ENCODE measurements at places on chromosomes 7 and 10.
A peak's percentile ranks its signal among the peaks of the same experiment; 100 is the strongest.

GRCh38 chr10:128662520-128662919, 536.3 kb upstream of the MKI67 start:
- no peak for DNase-seq

- DNase-seq = no peak
These were observed 94.9 kb downstream of the AKR1D1 start for GRCh38 chr7:138170959-138171703.

DNA sequence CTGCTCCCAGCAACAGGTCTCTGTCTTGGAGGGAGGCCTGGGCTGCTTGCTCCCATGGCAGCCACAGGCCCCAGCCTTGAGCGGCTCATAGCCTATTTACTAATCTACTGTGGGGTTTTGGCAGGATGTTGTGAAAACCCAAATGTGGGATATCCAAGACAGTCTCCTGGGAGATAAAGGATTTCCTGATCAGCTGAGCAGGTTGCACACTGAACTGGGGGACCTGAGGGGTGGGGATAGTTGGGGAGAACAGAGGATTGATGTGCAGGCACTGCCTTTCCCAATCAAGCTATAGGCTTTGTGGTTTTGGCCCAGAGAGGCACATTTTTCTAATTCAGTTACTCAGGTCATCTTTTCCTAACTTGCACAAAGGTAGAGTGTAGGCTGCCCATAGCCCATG, 92.6 kb downstream of the SH2D4B start:
- no peak for DNase-seq

DNA sequence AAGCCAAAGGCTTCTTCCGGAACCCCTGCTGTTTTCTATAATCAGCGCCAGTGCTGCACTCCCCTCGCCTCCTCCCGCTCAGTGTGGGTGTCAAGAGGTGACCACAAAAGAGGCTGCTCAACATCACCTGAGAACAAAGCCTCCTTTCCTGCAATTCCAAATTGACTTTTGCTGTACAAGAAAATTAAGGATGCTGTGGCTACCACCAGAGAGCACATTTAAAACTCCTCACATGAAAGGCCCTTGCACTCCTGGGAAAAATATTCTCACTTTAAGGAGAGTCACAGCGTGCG, 96.4 kb downstream of the HIPK2 start:
- no peak for DNase-seq

DNA sequence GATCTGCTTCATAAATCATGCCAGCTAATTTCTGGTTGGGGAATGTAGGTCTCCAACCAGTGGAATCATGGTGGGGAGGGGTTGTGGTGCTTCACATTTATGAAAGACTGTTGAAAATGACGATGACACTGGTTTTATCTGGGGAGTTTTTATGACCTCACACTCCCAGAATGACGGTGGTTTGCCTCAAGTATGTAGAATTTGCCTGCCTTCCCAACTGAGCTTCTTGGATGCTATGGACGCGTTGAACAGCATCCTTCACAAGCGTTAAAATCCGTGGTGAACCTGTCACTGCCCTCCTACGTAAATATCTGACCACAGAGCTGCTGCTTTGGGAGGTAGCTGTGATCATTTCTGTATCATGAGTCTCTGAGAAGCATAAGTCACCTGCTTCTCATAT, 3.3 kb downstream of the INSYN2A start:
- DNase-seq = peak; percentile 34

GRCh38 chr7:117715784-117716445, 157.3 kb downstream of the CTTNBP2 start:
- peak; percentile 63 for DNase-seq

- peak; percentile 75 for DNase-seq
These were observed 23.9 kb downstream of the HECTD2 start for GRCh38 chr10:91434041-91434440.

DNA sequence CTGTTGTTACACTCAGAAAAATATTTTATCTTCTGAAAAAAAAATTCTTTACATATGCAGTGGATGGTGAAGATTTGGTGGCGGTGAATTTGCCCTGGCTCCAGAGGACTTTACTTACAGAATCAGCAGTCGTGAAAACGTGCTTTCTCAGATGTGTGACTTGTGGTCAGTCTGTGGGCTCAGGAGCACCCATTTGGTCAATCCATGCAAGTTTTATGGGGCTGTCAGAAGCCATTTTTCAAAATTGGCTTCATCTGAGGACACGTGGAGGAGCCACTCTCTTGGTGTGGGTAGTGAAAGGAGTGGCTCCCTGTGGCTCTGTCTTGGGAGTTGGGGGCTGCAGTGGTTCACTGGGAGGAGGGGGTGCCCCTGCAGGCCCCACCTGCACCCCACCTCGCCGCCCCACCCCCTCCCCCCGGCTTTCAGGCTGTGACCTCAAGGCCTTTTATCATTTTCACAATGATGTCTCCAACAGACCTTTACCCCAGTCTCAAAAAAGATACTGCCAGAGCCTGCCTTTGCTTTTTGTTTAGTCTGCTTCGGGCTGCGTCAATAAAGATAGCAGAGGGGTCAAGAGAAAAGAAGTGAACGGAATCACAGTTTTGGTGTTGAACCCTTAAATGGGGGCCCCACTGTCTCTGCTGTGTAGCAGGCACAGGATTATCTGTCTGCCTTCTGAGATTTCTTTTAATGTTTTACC, 137.4 kb downstream of the MGMT start:
- no peak for DNase-seq

DNA sequence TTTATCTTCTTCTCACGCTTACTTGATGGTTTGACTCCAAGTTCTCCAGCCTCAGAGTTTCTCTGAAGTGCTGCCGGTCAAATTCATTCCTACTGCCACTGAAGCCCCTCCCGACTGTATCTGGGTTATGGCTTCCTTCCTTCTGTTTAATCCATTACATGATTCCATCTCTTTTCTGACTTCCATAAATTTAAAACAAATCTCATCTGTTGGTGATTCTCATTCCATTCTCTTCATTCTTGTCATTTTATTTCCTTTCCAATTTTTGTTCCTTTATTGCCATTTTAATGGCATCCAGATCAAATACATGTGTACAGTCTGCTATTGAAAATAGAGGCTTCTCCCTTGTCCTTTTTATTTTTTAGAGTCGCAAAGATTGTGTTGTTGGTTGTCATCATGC, 25.4 kb upstream of the HIBADH start:
- DNase-seq = no peak

- no peak for DNase-seq
These were observed 115.3 kb downstream of the TRIL start for GRCh38 chr7:28842769-28843295.

DNA sequence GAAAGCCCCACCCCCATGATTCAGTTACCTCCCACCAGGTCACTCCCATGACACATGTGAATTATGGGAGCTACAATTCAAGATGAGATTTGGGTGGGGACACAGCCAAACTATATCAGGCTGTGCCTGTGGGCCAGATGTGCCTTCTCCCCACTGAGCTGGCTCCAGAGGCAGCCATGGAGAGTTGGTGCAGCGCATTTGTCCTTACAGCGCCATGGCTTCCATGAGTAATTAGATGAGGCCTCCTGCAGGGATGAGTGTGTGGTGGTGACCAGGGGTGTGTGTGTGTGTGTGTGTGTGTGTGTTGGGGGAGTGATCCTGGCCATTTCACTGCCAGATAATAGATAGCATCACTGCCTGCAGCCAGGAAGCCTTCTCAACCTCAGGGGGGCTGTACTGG, 94.6 kb downstream of the FANK1 start:
- peak; percentile 18 for DNase-seq

GRCh38 chr10:89037096-89037495, 46.5 kb downstream of the FAS start:
- DNase-seq = no peak

GRCh38 chr7:117737926-117738325, 135.3 kb downstream of the CTTNBP2 start:
- DNase-seq = no peak

DNA sequence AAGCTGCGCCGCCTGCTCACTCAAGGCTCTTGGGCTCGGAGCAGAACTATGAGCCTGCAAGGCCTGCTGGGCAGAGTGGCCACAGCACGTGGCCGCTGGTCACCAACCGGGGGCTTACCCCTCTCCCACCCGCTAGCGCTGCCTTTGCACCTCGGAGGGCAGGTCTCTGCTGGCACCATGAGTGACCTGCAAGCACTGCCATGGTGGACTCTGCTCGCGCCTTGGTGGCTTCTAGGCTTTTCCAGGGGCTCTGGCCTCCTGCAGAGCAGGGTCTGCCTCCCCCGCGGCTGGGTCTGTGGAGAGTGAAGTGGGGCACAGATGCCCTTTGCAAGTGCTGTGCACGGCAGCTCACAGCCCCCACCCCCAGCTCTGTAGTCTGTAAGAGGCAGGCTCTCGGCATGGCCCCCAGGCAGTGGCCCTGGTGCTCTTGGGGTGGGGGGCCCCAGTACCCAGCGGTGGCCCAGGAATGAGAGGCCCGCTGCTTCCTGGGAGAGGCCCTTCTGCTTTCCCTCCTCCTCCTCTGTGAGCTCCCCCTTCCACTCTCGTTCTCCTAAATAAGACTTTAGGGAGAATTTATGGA, 119.6 kb downstream of the INPP5A start:
- no peak for DNase-seq

GRCh38 chr7:48962821-48963505, 38.6 kb downstream of the CDC14C start:
- DNase-seq = peak; percentile 83

GRCh38 chr10:99389729-99390480, 40.5 kb downstream of the GOT1 start:
- no peak for DNase-seq

GRCh38 chr7:139656387-139656786, 121.4 kb downstream of the HIPK2 start:
- DNase-seq = peak; percentile 55

GRCh38 chr10:72483471-72483870, 128.8 kb upstream of the DNAJB12 start:
- DNase-seq = no peak

- peak; percentile 89 for DNase-seq
These were observed 24.5 kb downstream of the STEAP1 start for GRCh38 chr7:90178679-90179278.

DNA sequence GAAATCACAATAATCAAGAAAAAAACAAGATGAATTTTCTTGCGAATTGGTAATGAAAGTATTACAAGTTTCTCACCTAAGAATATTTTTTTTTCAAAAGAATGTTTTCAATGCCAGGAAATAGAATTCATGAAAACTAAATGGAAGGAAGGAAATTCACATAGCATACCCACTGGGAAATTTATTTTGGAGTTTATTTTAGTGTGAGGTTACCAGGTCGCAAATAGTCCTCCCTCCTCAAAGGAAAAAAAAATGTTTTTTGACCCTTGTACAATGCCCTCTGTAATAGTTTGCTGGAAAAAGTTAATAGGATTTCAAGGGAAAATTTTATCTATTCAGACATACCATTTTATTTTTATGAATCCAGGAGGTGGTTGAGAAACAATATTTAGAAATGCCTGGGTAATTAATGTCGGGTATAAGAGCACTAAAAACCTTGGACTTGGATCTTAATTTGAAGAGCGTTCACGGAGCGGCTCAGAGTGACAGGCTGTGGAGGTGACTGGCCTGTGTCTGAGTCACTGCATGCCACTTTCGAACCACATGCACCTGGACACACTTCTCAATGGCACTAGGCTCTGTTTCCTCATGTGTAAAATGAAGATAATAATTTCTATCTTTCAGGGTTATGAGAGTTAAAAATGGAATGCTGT, 28.2 kb downstream of the CUBN start:
- no peak for DNase-seq

GRCh38 chr7:147992698-147993097, 597.9 kb upstream of the C7orf33 start:
- DNase-seq = no peak

DNA sequence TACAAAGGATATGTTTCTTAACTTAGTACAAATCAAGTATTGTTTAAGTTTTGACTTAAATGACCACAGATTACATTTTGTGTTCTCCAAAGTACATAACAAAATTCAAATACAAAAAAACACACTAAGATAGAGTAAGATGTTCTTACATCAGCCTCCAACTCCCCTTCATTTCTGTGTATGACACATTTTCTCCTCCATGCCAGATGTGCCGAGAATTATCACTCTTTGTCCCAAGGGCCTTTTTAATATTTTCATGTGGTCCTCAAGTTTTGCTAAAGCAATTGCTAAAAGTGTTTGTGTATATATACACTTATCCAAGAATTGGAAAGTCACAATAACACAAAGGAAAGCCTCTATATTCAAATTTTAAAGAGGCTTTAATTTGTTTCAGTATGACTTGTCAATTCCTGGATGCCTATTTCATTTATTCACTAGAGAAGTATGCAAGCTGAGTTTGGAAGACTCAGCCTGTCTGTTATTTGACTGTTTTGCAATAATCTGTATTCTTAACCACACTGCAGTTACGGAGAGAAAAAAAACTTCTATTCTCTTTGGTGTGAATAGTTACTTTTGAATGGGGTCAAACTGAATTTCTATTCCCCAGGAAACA, 586.4 kb upstream of the SEMA3D start:
- DNase-seq = peak; percentile 90

- no peak for DNase-seq
These were observed 19.2 kb upstream of the FLNC start for GRCh38 chr7:128810997-128811396.
